ENCODE measurements at places on chromosomes 1 and 21.
A peak's percentile ranks its signal among the peaks of the same experiment; 100 is the strongest.

DNA sequence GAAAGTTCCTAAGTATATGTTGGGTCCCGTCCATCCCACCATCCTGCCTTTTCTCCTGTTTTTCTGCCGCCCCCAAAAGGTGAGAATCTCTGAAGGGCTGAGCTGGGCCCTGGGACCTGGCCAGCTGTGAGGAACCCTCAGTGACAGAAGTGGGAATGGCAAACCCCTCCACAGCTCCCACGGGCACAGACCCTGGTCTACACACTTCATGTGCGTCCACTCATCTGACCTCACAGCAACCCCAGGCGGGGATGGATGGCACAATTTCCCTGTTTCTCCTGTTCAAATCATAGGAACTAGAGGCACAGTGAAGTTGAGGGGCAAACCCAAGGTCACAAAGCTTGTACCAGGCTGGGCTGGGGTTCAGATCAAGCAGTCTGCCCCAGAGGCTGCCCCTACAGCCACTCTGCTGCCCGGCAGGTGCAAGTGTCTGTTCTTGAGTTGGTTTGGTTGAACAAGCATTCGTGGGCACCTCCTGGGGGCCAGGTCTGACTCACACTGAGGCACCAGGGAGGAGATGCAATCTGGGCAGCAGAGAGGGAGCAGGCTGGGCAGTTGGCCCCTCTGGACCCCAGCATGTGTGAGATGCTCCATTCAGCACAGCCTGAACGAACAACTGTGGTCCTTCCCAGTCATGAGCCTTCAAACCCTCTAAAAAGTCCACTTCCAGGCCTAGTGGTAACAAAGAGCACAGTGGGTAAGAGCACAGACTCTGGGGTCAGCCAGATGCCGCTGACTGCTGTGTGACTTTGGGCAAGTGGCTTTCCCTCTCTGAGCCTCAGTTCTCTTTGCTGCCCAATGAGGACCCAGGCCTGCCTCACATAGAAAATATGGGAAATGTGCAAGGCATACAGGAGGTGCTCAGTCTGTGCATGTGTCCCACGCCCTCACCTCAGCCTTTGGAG is 4.0 kb downstream of the EDN2 start:
- no peak for DNase-seq

DNA sequence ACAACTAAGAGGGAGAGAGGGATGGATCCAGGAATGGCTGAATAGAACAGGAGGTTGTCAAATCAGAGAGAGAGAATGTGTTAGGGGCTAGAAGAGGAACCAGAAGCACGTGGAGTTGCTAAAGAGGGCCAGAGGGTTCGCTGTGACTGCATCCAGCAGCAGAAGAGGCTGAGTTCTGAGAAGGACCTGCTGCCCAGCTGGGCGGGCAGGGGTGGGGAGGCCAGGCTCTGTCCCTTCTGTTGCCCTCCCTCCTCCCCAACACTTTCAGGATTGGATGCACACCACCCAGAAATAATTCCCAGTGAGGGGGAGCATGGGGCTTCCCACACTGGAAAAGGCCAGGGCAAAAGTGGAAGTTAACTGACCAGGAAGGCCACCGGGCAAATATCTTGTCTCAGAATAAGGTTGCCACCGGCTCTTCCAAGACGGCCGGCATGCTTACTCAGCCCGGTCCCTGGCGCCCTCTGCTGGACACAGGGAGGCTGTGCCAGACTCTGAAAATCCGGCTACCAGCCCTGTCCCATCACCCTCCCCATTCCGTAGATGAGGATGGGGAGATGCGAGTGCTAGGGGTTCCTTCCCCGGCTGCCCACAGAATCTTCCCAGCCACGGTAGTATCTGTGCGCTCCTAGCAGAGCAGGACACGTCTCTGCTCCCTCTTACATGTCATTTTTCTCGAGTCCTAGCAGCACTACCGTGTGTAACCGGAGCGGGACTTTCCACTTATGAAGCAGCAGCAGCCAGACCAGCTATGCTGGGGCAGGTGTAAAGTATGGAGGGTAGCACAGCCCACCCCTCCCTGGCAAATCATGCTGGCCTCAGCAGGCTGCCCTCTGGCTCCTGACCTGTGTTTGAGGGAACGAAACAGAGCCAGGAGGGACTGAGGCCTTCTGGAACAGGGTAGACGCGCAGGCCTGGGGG is 46.8 kb upstream of the A3GALT2 start:
- DNase-seq, result peak; percentile 95

GRCh38 chr1:67690018-67690363 is 5.0 kb downstream of the GADD45A start:
- DNase-seq, result no peak

DNA sequence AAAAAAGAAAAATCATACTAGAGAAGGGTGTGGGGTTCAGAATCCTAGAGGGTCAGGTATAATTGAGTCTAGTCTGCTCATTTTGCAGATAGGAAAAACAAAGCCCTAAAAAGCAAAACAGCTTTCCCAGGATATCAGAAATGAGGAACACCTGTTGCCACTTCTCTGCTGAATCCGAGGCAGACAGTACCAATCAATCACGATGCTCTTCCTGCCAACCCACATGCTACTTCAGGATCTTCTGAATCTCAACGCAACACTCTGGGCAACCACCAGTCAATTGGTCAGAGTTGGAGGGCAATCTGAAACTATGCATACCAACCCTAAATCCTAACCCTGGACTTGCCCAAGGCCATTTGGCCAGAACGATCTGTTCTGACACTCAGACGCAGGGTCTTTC is 128.3 kb downstream of the EPHB2 start:
- no peak for DNase-seq

DNA sequence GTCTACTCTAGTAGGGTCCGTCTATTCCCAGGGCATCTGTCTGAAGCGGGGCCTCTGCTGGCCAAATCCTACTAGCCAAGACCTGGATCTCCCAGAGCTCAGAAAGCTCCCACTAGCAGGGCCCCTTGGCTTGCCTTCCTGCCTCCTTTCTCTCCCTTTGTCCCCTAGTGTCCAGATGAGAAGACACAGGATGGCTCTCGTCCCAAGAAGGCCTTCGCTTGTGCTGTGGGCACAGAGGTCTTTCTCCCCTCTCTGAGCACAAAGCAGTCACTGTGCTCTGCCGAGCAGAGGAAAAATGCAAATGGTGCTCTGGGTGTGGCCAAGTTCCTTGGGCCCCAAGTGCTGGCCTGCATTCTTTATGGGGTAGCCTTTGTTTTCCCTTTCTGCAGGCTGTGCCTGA is 13.0 kb upstream of the GPR137B start:
- peak; percentile 70 for DNase-seq

DNA sequence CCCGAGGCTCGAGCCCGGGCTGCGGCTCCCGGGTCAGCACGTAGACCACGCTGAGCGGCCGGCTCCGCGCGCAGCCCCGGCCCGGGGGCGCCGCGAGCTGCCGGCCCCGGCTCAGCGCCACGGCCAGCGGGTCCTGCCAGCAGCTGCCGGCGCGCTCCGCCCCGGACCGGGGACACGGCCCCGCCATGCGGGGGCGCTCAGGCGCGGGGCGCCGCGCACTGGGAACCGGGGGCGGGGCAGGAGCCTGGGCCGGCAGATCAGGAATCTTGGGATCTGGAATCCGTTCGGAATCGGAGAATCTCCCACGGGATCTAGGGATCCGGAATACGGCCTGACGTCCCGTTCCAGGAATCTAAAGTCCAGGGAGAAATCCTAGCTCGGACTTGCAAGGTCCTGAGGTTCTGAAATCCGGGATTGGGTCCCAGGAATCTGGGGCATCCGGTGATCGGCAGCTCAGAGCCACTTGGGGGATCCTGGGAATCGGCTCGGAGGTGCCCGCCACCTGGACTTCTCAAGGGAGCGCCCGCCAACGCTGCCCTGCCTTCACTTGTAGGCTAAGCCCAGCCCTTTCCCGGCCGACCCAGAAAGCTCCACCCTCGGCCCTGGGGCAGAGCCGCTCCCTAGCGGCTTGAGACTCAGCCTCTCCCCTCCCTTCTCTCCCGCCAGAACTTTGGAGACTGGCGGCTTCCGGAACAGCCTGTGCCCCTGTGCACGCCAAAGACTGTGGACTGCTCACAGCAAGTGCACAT is at the start of gene MAP3K6:
TSS of gene MAP3K6 (minus strand) at position 551 of the 749 bp plus-strand sequence. CDS start at position 187, 364 bp downstream.
- peak; percentile 96 for DNase-seq

GRCh38 chr1:167663002-167663772 is 33.2 kb downstream of the RCSD1 start:
- DNase-seq, result no peak

DNA sequence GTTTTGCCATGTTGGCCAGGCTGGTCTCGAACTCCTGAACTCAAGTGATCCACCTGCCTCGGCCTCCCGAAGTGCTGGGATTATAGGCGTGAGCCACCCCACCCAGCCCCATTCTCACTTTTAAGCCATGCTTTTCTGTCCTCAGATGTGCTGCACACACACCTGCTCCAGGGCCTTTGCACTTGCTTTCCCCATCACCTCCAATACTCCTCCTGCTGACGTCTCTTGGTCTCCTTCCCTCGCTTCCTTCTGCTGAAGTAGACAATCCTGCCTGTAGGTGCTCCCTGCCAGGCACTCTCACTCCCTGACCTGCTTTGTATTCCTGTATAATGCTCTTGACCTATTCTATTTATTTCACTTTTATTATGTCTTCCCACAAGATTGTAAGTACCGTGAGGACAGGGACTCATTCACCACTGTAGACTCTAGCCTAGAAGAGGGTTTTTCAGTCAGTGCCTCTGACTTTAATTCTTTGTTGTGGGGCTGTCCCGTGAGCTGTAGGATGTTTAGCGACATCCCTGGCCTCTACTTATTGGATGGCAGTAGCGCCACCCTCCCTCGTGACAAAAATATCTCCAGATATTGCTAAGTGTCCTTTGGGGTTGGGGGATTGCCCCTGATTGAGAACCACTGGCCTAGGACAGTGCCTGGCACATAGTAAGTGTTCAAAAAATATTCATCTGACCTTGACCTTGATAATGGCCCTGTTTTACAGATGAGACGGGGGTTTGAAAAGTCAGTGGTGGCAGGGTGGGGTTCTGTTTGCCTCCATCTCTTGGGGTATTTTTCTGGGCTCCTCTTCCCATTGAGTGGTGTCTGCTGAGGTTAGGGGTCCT is 4.6 kb downstream of the TNFRSF1B start:
- DNase-seq, result no peak

All from H7 (cell line).